ENCODE measurements at places on chromosomes 2 and 18.

DNA sequence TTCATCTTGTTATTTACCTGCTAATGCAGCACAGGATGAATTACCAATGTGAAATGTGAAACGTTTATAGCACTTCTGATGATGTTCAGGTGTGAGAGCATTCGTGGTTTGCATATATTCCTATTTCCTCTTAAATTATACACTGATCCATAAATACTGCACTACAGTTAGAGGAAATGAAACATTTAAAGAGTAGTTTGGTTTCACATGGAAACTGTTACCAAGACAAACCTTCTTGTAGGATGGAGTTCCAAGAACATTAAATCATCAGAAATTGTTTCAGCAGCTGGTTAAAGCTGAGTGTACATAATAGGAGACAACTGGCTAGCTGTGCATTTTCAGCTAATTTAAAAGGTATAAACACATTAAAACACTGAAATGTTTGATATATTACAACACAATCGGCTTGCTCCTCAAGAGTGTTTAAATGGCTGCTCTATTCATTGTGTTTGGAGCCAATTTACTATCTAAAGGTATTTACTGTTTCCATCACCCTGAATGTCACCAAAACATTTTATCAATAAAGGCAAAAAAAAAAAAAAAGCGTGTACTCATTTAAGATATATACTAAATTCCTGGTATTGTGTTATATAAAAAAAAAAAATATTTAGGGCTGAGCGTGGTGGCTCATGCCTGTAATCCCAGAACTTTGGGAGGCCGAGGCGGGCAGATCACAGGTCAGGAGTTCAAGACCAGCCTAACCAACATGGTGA, 100.6 kb downstream of the DYM start:
- DNase-seq, result no peak

DNA sequence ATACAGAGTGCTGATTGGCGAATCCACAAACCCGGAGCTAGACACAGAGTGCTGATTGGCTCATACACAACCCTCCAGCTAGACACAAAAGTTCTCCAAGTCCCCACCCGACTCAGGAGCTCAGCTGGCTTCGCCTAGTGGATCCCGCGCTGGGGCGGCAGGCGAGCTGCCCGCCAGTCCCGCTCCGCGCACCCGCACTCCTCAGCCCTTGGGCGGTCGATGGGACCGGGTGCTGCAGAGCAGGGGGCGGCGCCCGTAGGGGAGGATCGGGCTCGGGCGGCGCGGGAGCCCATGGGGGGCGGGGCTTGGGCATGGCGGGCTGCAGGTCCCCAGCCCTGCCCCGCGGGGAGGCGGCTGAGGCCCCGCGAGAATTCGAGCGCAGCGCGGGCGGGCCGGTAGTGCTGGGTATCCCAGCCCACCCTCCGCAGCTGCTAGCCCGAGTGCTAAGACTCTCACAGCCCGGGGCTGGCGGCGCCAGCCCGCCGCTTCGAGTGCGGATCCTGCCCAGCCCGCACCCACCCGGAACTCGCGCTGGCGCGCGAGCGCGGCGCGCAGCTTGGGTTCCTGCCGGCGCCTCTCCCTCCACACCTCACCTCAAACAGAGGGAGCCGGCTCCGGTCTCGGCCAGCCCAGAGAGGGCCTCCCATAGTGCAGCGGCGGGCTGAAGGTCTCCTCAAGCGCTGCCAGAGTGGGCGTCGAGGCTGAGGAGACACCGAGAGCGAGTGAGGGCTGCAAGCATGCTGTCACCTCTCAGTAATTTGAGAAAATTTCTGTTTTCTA, 75.5 kb upstream of the ATP5MC3 start:
- no peak for DNase-seq

- no peak for DNase-seq
Observed at GRCh38 chr2:55013936-55014335, 36.3 kb downstream of the RTN4 start.

DNA sequence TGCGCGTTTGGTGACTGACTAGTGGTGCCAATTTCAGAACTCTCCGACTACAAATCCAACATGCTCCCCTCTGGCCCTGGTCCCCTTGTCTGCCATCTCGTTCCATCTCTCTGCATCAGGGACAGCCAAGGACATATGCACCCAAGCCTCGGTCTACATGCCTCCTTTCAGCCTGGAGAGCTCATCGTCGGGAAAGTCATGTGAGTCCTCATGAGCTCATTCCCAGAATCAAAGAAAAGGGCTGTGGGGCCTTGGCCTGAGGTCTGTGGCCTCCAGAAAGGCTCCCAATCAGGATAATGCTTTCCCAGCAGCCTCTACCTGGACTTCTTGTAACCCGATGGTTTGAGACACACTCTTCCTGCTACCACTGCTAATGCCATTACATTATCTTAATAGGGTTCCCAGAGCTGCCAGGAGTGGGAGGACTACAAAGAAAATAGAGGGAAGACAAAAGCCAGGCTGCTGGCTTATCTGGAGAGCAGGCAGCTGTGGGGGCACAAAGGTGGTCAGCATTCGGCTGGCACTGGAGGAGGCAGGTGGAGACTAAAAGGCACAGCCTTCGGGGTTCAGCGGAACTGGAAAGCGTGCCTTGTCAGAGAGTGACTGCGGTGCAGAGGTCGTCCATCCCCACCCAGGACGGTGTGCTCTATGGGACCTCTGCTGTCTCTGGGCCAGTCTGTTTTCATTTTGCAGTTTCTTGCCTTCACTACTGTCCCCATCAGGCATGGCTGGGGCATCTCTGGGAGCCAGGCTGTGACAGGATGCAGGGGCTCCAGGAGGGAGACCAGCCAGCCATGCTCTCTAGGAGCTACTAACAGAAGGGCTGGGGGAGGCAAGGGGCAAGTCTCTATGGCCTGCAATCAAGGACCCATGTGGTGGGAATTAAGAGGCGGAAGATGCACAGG, 104.4 kb upstream of the SMAD2 start:
- no peak for DNase-seq

DNA sequence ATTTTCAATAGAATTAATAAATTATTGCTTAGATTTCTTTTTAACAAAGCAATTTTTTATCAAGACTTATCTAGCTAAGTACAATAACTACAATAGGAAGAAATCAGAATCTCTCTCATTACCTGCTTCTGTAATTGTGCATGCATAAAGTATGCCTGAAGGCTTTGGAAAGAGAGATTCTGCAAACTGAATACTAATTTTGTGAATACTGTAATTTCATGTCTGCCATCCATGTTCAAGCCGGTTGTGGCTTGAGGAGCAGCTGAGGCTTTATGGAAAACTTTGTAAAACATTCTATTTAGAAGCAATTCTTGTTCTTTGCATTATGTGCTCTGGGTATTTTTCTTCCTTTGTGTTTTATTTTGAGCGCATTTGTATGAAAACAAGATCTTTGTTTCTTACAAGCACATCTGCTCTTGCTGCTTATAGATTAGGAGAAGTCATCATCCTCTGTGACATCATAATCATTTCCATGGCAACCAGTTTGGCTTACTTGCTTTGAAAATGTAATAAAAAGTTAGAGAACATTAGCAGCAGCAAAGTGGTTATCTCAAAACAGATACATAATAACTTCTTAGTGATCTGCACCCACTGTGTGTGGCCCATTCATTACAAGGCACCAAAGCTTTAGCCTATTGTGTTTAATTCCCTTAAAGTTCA, 16.0 kb upstream of the IKZF2 start:
- DNase-seq, result no peak

GRCh38 chr2:196165016-196165415, 6.4 kb downstream of the STK17B start:
- no peak for DNase-seq

- no peak for DNase-seq
Observed at GRCh38 chr2:228433721-228434120, 252.2 kb upstream of the SPHKAP start.

DNA sequence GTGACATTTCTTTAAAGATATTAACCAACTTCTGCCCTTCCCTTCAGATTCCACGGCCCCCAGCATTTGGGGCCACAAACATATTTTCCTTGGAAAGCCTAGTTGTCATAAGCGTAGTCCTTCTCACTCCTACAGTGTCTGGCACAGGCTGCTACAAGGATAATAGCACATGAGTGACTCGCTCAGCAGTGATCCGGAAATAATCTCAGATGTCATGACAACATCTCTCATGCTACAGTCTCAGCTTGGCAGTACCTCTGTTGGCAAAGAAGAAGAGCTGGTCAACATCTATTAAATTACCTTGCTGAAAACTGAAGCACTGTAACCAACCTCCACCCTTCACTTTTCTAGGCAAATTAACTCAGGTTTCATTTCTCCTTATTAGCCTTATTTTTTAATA, 351.7 kb downstream of the RAD51AP2 start:
- DNase-seq, result no peak

DNA sequence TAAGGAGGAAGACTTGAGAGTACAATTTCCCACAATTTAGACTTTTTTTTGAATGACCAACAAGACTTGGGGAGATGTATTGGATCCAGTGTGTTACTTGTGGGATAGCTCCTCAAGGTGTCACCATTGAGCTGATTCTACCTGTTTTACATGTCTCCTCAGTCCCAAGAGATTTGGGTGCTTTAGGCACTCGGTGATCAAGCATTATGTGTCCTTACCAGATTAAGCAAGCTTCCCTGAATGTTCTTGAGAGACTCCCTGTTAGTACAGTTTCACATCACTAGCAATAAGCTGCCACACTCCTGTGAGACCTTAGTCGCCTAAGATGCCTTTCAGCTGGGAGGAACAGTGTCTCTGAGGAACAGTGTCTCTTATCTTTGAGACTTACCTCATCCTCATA, 384.3 kb upstream of the SYT4 start:
- peak; percentile 8 for DNase-seq

DNA sequence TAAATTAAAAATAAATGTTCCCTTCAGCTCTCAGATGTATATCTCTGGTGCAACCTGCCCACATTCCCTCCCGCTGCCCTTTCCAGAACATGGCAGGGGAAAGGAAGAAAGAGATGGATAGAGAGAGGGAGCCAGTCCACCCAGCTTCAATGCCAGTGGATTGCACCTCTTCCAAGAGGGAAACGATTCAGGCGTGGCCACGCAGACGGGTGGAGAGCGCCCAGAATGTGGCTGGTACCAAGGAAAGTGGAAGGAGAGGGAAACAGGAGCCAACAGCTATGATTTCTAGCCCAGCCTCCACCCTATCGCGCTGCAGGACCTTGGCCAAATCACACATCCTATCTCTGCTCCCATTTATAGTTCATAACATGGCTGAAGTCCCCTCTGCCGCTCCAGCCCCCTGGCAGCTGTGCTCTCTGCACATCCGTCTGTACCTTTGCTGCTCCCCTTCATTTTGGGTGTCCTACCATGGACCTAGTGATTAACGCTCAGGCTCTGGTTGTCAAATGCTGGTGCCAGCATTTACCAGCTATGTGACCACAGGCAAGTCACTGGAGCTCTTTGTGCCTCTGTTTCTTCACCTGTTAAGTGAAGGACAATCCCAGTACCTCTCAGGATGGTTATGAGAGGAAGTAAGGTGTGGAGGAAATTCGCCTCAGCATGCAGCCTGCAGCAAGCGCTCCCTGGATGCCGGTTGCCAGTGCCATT, 66.5 kb downstream of the SFXN5 start:
- no peak for DNase-seq

Data from WERI-Rb-1 (cell line).